ENCODE measurements at places on chromosomes 4 and X.

DNA sequence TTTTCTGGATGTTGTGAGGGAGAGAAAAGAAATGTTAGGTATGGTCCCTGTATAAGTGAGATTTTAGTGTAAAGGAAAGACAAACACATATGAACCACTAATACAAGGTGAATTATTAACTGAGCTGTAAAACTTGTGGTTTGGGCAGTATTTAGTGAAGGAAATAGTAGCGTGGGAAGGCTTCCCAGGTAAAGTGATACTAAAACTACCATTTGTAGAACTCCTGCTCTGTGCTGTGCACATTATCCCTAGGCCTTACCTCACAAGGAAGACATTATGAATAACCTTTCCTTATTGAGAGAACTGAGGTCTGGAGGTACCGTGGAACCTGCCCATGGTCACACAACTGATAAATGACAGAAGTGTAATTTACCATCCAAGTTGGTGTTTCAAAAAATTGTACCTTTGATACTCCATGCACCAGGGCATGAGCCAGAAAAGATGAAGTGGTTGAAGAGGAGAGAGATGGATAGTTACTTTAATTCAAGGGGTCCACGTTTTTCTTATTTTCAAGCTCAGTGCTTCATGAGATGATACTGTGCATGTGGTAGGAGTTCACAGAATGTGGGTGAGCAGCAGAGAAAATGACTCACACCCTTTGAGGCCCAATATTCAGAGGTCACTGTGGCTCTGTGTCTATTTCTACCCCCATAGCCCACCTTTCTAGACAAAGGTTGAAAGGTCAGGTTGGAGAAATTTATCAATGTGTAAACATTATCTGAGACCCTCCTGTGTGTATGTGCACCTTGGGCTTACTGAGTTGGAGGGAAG lies 2.6 kb upstream of the VSIG4 start:
- DNase-seq, result no peak

GRCh38 chr4:142440093-142440492 lies 406.0 kb downstream of the INPP4B start:
- DNase-seq, result no peak

- DNase-seq, result no peak
Measured at GRCh38 chrX:80648023-80648422, 161.7 kb downstream of the BRWD3 start.

- DNase-seq, result no peak
Measured at GRCh38 chr4:155419266-155419665, 42.5 kb upstream of the MAP9 start.

GRCh38 chr4:33941854-33942253 lies 2302.5 kb downstream of the ARAP2 start:
- DNase-seq, result no peak

DNA sequence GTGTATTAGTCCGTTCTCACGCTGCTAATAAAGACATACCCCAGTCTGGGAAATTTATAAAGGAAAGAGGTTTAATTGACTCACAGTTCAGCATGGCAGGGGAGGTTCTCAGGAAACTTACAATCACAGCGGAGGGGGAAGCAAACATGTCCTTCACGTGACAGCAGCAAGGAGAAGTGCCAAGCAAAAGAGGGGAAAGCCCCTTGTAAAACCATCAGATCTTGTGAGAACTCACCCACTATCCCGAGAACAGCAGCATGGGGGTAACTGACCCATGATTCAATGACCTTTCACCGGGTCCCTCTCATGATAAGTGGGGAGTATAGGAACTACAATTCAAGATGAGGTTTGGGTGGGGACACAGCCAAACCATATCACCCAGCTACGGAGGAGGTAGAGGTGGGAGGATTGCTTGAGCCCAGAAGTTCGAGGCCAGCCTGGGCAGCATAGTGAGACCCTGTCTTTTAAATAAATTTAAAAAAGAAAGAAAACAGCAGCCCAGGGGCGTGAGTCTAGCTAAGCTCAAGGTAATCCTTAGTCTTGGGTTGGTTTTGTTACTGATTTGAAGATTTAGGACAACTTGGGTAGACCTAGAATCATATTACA lies 46.4 kb upstream of the TMEM131L start:
- no peak for DNase-seq

DNA sequence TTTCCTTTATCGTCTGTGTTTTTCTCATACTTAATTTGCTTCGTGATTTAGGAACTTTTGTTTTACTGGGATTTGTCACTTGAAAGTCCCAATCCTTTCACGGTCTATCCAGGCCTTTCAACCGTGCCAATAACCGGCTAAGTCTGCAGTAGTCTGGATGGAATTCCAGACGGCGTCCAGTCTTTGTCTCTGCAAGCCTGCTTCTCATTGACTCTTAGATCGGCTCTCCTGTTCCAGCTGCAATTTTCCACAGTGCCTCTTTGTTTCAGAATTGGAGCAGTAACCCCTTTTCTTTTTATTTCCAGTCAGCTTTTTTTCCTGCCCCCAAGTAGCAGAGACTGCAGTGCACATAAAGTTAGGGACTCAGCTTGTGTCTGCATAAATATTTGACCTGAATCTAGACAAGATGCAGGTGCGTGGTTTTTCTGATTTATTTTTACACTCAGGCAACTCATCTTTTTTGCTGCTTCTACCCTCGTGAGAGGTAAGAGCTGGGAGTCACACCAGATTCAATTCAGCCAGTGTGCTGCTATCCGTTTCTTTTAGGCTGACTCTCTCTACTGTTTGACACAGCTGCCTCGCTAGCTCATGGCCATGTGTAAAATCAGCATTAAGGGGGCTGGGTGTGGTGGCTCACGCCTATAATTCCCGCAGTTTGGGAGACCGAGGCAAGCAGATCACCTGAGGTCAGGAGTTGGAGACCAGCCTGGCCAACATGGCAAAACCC lies 37.4 kb upstream of the DHRSX start:
- no peak for DNase-seq

DNA sequence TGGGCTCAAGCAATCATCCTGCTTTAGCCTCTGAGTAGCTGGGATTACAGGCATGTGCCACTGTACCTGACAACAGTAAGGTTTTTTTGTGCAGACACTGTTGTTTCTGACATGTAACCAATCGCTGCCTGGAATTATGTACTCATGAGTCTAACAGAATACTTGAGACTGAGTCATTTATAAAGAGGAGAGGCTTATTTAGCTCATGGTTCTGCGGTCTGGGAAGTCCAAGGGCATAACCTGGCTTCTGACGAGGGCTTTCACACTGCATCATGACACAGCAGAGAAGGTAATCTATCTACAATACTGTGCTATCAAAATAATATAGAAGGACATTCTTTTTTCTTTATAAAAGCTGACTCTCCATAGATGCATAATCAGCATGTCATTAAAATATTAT lies 115.5 kb upstream of the STOX2 start:
- DNase-seq, result no peak

- DNase-seq, result no peak
Measured at GRCh38 chrX:153387345-153387744, 13.8 kb downstream of the PNMA6E start.

Measured in memory B cell (primary cell).